ENCODE measurements at places on chromosomes 11 and 22.

DNA sequence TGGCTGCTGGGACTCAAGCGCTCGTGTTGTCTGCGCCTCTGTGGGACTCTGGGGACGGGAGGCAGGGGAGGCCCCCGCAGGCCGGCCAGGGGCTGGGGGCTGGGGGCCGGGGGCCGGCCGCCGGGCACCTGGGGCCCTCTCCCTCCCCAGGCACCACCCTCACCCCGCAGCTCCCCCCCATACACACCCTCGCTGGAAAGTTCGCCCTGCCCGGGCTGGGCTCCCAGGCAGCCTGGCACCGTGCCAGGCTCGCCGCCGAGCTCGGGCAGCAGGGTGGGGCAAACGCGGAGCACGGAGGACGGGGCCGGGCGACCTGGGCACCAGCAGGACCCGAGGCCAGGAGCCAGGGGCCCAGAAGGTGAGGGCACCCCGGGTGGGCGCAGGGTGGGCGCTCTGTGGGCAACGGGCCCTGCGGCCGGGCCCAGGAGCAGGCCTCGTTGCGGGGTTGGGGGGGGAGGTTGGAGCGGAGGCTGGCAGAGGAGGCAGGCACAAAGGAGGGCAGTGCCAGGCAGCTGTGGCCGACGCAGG is 76.7 kb upstream of the WNT7B start:
- DNase-seq: peak; percentile 66

DNA sequence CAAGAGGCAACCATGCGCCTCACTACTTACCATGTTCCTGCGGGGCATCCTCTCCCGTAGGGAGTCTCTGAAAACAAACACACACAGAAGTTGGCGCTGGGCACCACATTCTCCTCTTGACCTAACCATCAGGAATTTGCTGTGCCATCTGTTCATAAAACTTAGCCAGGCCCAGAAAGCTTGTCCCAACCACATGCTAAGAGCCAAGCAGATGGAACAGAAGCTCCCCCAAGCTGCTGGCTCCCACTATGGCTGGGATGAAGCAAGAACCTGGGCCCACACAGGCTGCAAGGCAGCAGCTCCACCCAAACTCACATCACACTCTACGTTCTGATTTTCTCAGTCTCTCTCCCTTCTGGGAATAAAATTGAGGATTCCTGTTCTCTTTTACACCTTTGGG is 17.4 kb downstream of the HPS4 start:
- DNase-seq: no peak

DNA sequence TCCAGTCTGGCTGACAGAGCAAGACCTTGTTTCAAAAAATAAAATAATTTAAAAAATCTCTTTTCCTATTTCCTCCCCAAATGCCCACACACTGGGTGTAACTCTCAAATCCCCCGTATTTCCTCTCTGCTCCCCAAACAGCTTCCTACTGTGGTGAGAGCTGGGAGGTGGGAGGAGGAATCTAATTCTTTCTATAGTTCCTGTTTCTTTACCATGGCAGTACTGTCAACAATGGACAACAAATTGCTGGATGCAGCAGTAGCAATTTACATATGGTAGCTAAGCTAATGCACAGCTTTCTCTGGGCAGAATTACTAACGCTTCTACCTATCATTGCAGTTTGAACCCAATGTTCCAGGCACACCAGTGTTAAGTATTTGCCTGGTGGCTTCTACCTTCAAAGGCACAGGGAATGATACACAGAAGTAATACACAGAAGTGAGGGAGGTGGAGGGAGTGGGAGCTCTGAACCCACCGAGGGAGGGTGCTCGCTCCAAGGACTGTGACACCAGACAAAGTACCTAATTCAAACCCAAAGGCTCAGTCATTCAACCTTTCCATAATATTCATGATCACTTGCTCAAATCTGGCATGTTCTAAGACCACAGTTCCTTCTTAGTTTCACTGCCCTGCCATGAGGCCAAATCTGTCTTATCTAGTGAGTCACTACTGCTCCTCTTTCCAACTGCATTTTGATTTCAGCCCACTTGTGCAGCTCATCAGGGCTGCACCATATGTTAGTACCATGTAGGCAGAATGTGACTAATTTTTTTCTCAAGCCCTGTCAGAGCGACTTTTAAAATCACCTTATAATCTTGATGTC is 37.9 kb downstream of the CELF1 start:
- DNase-seq: peak; percentile 73

GRCh38 chr22:37127350-37127878 is 17.9 kb upstream of the TMPRSS6 start:
- no peak for DNase-seq

DNA sequence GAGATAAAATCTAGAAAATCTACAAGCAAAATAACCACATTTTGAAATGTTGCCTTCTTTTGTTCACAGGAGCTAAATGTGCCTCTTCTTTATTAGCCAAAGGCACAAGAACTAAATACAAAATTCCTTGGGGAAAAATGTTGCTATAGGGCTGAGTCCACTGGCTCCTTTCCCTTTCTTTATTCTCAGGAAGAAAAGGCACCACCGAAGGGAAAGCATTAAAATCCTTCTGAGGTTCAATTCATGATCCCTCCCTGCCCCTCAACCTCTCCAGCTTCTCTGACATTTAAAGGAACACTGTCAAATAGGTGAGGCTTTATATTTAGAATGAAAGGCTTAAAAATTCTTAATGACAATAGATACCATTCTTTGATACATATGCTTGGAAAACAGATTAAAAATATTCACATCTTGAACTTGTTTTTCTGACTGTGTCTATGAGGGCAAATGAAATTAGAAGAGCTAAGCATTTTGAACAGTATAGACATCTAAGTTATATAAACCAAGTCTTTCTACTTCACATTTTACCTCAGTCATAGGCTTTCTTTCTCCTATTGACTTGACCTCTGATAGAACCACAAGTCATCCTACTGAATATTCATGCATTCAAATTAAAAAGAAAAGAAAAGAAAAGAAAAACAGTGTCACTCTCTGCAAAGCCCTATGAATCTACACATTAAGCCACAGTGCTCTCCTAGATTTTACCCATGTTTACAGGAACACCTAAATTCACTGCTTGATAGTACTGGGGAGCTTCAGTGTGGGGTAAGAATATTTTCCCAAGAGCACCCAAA is 148.2 kb downstream of the MAML2 start:
- no peak for DNase-seq

GRCh38 chr22:35324067-35324466 is 24.4 kb downstream of the TOM1 start:
- DNase-seq: no peak

DNA sequence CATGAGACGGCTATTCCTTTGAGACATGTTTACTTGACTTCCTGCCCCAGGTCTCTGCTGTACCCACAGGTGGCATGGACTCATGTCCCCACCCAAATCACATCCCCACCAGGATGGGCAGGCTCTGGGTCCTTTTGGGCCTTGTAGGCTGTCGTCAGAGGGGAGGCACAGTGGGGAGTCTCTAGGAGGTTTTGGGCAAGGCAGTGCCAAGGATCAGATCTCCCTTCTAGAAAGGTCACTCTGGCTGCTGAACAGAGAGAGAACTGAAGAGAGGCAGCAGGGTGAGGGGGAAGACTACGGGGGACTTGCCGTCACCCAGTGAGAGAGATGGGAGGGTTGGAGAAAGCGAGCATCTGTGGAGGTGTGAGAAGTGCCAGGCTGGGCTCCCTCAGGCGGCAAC is 4.6 kb upstream of the KCNQ1OT1 start:
- DNase-seq: no peak

DNA sequence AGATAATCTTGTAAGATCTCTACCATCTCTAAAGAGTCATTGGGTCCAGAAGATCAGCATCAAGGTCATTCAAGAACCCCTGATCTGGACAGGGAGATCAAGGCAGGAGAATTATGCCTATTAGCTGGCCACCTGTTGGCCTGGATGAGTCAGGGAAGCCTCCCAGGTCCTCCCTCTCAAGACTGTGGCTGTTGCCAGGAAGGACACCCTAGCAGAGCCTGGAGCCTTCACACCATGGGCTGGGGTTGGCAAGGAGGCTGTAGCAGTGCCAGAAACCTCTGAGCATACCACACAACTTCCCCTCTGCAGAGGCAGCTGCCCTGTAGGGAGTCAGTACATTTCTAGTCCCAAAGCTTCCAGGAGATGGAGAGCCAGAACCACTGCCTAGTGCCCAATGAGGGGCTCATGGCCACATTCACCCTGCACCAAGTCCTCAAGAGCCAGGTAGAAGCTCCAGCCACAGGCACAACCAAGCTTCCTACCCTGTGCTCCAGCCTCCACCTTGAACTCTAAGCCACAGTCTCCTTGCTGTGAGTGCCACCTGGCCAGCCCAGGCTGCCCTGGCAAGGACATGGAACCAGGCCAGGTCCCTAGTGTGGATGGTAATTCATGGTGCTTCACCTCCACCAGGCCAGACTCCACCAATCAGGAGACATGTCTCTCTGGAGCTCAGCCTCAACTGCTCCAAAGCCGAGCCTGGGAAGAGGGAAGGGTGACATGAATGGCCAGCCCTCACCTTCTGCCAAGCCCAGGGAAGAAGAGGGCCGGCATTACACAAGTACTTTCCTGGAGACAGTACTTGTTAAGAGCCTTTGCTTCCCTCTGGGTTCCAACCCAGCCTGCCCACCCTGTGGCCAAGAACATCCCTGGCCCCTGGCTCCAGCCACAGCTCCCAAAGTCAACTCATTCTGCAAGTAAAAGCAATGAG is 124.3 kb downstream of the BUD13 start:
- no peak for DNase-seq

DNA sequence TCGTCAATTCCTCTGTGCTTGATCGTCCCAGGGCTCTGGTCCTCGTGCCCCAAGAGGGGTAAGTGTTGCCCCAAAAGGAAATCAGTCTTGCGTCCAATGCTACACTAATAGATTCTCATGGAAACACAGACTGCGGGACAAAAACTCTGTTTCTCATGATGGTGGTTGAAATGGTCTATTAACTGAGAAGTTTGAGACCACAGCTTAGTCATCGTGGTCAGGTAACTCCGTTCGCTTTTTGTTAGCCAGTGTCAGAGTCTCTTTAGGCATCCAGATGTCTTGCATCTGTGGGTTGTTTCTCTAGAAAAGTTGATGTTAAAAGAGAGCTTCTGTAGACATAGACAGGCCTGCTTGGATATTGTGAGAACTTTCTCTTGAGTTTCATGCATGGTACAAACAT is 104.6 kb upstream of the SORL1-AS1 start:
- no peak for DNase-seq

GRCh38 chr11:78414321-78415051 is 3.1 kb downstream of the GAB2 start:
- DNase-seq: no peak

DNA sequence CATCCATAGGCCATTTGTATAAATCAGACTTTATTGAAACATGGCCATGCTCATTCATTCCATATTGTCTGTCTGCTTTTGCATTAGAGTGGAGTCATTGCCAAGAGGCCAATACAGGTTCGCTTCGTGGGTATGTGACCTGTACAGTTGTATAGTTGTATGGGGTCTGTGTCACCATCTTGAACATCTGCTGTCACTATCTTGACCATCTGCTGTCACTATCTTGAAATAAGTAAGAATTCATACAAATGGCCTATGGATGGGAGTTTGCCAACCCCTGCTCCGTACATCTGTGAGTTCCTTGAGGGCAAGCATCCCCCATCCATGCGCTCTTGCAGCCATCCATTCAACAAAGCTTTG is 44.4 kb upstream of the ANO1 start:
- DNase-seq: no peak

- no peak for DNase-seq
Measured at GRCh38 chr11:73225001-73225686, 7.1 kb downstream of the P2RY2 start.

DNA sequence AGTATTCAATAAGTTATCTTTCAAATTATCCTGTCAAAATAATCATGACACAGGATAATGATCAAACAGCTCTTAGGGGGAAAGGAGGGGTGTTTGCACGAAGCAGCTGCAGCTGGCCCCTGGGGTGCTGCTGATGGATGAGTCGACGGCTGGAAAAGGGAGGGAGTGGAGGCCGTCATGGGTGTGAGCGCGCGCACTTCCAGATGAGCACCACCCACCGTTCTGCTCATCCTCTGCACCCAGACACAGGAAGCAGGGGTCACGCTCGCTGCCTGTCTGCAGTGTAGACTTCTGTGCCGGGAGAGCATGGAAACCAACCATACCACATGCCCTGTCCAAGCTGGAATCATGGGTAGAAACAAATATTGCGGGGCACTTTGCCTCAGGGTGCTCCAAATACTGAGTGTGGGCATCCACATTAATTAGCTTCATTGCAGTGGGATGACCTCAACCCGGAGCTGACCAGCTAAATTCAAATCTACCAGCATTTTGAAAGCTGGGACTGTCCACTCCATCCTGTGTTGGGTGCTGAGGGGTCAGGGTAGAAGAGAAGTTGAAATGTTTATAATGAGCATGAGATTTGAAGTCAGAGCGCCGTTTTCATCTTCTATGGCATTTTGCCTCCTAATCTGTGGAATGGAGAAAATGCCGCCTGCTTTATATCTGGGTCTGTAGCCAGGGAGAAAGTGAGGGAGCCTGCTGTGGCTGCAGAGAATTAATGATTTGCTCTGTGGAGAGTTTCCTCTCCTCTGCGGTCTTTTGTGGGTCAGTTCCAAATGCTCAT is 802.4 kb downstream of the TBC1D22A start:
- no peak for DNase-seq

DNA sequence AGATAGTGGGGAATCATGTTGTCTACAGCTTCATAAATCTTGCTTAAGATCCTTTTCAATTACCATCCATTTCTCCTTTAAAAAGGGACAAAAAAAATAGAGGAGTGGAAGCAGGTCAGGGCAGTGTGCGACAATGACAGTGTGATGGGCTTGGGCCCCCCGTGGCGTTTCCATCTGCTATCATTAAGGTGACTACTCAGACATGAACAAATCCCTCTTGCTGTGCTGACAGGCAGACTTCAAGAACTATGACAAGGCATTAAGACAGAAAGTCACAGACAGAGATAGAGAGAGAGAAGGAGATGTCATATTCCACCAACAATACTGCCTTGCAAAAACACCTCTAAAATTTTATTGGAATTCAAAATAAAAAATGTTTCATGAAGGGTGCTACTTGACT is 263.2 kb downstream of the DCDC1 start:
- no peak for DNase-seq

- DNase-seq: no peak
Measured at GRCh38 chr11:12330485-12331231, 46.7 kb upstream of the PARVA start.

GRCh38 chr11:119899997-119900396 is 171.0 kb upstream of the NECTIN1 start:
- no peak for DNase-seq

GRCh38 chr22:46366327-46366731 is 30.8 kb downstream of the TRMU start:
- DNase-seq: no peak

- DNase-seq: peak; percentile 97
Measured at GRCh38 chr11:18321969-18322711, at the start of the genes GTF2H1 and HPS5. GTF2H1 (plus strand) TSS chr11:18322567; CDS start chr11:18333075, 10,508 bp downstream. HPS5 (minus strand) TSS chr11:18322140; CDS start chr11:18317858, 4,282 bp downstream.

- no peak for DNase-seq
Measured at GRCh38 chr11:126415128-126415527, 59.6 kb downstream of the ST3GAL4 start.

DNA sequence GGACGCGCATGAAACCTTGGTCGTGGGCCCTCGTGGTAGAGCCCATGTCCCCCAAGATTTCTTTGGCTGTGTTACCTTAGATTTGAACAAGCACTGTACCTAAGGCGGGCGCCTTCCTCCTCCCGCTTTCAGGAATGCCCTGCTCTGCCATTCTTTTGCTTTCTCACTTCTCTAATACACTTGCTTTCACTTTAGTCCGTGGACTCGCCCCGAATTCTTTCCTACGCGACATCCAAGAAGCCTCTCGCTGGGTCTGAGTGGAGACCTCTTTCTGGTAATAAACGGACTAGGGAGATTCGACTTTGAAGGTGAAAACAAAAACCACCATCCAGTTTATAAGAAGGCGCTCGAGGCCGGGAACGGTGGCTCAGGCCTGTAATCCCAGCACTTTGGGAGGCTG is 1.2 kb upstream of the NUP50 start:
- DNase-seq: no peak
